Retina (tissue), 1 donor: ENCODE measurements at places on chromosomes 11 and 22.

DNA sequence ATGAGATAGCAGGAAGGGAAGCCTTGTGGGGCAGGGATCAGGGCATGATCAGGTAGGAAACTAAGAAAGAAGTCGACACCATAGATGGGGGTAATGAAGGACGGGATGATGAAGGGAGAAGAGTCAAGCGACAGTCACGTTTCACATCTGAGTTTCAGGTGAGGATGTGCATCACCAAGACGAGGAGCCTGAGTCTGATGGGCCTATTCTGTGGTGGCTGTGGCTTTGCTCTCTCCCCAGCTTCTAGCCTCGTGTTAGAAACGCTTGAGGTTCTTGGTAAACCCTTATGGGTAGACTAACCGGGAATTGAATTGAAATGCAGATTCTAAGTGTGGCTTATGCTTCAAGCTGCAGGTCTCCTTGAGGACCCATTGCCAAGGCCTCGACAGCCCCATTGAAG lies 45.6 kb upstream of the LMO1 start:
- no peak for DNase-seq

DNA sequence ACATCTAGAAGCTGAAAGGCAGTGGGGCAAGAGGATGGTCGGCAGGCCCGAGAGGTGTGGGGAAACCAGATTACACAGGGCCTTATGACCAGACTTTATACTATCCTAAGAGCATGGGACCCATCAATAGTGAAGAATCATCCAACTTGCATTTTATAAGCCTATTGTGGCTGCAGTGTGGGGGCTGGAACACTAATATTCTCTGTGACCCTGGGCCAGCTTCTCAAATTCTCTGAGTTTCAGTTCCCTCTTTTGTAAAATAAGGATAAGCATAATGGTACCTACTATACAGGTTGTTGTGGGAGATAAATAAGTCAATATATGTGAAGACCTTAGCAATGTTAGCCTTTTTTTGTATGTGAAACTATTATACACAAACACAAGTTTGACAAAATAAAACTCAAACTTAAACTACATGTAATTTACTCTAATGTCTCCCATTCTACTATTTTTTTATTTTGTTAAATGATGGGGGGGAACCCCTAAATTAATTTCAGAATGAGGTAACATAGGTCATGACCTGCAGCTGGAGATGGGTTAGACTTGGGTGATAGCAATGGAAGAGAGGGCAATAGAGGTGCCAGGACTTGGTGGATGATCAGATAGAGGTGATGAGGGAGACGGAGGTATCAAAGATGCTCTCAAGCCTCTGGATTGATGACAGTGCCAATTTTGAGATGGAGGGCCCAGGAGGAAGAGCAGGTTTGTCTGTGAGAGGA lies 30.1 kb downstream of the SMCO4 start:
- DNase-seq: no peak

GRCh38 chr22:44088976-44089570 lies 65.0 kb downstream of the PARVB start:
- DNase-seq: no peak

- no peak for DNase-seq
Observed at GRCh38 chr11:117160826-117161225, 16.7 kb downstream of the PAFAH1B2 start.

GRCh38 chr11:134437821-134438220 lies 25.8 kb upstream of the B3GAT1 start:
- no peak for DNase-seq

DNA sequence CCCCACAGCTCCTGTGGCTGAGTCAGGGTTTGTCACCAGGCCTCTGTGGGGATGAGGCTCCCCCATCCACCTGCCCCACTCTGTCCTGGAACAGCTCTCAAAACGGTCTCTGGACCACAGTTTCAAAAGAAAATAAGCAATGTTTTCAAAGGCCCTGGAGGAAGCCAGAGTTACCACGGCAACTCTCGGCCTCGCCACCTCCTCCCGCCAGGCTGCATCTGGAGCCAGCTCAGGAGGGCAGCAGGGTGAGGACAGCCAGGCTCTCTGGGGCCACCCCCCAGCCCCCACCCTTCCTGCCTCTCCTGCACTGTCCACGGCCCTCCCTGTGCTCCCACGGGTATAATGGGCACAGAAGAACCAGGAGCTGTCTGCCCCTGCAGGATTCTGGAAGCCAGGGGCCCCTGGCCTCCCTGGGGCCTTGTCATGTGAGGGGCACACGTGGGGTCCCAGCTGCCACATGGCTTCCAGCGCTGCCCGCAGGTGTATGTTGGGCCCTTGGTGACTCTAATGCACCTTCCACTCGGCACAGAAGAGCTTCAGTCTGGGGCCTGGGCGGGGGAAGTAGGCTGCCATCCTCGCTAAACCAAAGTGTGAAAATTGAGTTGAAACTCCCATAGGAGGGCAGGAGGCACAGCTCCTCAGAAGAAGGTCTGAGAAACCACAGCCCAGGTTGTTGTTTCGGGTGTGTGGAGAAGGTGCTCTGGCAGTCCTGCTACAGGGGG lies 10.3 kb downstream of the CD81 start:
- DNase-seq: peak; percentile 56

GRCh38 chr11:38332046-38332445 lies 1734.0 kb upstream of the RAG2 start:
- no peak for DNase-seq
